ENCODE measurements at places on chromosomes 1 and 21.

GRCh38 chr1:228918335-228918734, 183.1 kb downstream of the RHOU start:
- DNase-seq: no peak

DNA sequence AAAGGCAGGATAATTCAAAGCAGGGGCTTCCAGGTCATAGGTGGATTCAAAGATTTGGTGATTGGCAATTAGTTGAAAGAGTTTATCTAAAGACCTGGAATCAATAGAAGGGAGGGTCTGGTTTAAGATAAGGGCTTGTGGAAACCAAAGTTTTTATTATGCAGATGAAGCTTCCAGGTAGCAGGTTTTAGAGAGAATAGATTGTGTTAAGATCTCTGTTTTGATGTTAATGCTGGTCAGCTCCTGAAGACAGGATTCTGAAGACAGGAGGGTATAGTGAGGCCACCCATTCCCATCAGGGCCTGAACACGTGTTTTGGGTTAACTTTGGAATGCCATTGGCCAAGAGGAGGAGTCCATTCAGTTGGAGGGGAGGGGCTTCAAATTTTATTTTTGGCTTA, 6.1 kb upstream of the PTBP2 start:
- DNase-seq: no peak

- no peak for DNase-seq
These were observed 52.0 kb upstream of the SMYD2 start for GRCh38 chr1:214228976-214229375.

DNA sequence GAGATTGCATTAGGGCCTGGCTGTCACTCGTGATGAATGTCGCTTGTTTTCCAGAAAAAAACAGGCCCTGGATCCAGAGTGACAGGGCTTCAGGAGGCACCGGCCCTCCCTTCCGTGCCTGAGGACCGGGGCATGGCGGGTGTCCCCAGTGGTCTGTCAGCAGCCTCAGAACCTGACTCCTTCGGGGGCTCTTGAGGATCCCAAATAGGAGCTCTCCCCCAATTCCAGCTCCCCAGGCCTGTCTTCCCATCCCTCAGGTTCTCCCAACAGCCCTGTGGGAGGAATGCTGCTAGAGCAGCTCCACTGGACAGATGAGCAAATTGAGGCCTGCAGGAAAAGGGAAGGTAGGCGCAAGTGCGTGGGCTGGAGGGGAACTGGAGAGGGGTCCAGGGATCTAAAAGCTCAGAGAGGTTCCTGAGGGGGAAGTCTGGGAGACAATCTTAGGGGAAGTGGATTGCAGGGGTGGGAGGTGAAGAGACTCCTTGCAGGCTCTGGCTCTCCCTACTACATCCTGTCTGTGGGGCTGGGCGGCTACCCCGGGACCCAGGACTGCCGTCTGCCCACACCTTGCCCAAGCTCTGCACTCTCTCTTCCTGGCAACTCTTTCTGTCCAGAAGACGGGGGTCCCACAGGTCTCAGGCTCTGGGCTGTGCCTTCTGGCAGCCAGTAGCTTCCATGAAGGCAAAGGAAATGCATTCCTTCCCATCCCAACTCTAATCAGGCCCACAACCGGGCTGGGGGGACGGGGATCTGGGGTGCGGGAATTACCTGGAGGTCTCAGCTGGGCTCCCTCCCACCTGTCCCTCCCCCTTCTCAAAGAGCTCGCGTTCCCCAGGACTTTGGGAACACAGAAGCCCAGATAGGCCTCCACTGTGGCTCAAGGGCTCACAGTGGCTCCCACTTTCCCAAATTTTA, 105.7 kb upstream of the CASZ1 start:
- DNase-seq: no peak

DNA sequence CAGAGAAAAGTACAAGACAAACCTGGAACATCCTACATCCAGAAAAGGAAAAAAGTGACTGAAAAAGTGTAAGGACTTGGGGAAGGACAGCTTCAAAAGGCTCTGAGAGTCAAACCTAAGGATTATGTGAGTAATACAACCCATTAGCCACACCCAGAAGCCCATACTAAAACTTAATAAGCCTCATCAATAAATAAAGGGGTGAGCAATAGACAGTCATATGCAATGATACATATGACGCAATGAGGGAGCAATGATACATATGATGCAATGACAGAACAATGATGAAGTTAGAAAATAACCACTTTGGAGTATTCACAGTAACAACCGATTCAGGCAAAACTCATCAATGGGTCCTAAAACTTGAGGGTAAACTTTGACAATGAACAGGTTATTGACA, 50.1 kb downstream of the BRWD1 start:
- DNase-seq: no peak

DNA sequence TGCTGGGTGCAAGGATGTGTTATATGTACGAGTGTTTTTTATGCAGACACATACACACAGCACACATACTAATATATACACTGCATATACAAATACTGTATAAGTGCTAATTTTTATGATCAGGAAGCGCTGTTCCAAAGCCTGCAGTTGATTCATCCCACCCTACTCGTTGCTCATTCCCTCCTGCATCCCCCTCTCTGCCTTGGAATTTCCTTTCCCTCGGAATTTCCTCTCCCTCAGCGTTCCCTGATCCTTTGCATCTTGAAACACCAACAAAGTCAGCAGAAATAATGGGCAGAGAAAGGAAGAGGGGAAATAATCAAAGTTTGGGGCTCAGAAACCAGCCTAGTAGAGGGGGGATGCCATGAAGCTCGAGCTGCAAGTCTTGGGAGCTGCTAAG, 98.9 kb downstream of the CSMD2 start:
- DNase-seq: no peak

DNA sequence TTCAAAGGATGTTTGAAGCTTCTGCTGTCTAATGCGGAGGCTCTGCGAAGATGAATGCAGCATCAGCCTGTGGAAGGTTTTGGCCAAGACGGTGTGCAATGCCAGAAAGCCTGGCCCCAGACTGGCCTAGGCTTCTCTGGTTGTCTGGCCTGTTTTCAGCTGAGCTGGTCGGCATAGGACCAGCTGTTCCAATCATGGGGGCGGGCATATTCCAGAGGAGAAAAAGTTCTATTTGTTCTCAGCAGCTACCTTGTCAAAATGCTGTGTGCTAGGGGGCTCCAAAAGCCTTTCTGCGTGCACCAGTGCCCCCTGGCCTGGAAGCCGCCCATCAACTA, 57.6 kb downstream of the TGFB2 start:
- no peak for DNase-seq

- DNase-seq: no peak
These were observed 28.1 kb upstream of the SGIP1 start for GRCh38 chr1:66505671-66506392.

- no peak for DNase-seq
These were observed 7.3 kb downstream of the PFKL start for GRCh38 chr21:44306936-44307704.

DNA sequence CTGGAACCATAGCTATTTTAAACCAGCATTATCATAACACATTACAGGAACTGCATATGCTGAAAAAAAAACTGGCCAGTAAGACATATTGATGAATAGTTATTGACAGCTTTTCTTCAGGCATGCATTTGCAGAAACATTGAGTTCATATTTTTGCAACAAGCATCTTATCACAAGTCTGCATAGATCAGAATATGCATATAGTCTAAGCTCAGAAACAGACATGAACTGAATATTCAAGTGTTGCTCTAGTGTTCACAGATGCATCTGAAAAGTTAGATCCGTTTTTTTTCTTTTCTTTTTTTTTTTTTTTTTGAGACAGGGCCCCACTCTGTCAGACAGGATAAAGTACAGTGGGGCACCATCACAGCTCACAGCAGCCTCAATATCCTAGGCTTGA, 22.8 kb downstream of the PRMT6 start:
- no peak for DNase-seq

- DNase-seq: peak; percentile 86
These were observed at the start of gene KLHL17 for GRCh38 chr1:960363-961131. KLHL17 (plus strand) TSS chr1:960584; CDS start chr1:960694, 110 bp downstream.

DNA sequence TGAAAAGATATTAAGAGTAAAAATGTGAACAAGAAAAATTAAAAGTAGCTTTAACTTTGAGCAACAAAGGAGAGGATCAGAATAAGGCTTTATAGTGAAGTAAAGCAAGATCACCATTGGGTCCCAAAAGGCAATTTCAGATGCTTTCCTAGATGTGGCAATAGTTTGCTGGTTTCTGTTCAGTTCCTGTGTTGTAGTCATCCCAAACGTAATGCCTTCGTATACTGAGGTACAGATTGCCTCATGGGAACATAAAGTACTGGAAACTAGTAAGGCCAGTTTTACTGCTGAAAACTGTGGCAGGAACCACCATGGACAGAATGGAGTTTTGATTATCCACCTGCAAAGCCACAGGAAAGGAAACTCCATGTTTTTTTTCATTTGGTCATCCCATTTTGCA, 283.5 kb upstream of the SGIP1 start:
- peak; percentile 12 for DNase-seq

DNA sequence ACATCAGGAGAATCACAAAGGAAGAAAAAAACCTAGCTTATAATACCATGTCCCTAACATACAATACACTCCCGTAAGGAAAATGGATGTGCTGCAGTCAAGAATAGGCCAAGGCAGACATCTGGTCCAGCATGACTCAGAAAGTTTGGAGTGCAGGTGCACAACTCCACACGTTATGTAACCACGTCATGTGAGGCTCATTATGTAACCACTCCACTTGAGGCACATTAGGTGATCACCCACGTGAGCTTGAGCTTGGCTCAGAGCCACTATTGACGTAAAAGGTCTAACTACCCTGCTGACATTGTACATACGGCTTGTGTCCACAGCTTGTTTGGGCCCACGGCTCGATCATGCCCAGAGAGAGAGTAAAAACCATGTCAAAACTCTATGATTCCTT, 99.8 kb upstream of the C1orf21 start:
- peak; percentile 16 for DNase-seq

GRCh38 chr1:152367436-152367835, 7.6 kb upstream of the FLG2 start:
- no peak for DNase-seq

GRCh38 chr1:167152192-167152876, 58.5 kb downstream of the STYXL2 start:
- DNase-seq: no peak

DNA sequence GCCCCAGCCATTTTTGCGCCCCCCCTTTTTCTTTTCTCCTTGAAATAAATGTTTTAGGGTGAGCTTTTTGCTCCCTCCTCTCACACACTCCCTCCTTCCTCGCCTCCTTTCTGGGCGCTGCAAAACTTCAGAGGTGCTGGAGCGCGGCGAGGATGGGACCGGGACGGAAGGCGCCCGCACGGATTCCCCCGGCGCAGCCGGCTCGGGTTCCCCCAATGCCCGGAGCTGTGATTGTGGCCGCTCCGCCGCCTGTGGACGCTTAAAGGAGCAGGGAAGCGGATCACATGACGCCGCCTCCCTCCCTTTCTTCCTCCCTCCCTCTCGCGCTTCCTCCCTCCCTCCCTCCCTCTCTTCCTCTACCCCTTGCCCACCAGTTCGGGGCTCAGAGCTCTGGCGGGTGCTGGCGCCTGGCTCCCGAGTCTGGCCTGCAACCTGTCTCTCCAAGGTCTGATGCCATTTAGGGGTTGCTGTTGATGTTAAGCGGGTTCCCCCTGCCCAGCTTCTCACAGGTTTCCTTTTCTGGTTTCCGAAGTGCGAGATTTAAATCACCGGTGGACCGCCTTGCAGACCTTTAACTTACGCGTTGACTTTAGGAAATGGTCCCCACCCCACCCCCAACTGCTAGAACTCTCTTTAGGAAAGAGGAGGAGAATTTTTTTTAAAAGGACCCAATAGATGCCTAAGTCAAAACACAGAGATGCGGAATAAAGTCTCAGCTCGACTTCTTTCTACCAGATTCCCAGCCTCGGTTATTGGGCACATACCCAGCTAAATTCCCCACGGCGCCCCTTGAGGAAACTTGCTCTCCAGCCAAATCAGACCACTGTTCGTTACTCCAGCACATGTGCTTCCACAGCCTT, at the start of gene WLS:
Gene WLS, minus strand, starts transcription at position 235 of the 860 bp plus-strand sequence. Its CDS starts 224 bp downstream, at position 11.
- peak; percentile 18 for DNase-seq

- peak; percentile 41 for DNase-seq
These were observed 44.8 kb upstream of the TADA1 start for GRCh38 chr1:166920561-166921475.

- DNase-seq: no peak
These were observed 6.1 kb downstream of the DMBX1 start for GRCh38 chr1:46495778-46496177.

- DNase-seq: peak; percentile 30
These were observed 8.1 kb upstream of the CGN start for GRCh38 chr1:151502859-151503780.

- DNase-seq: no peak
These were observed 110.3 kb downstream of the ZNF648 start for GRCh38 chr1:181951213-181951612.

- no peak for DNase-seq
These were observed 366.9 kb downstream of the S1PR1 start for GRCh38 chr1:101603726-101604125.

- no peak for DNase-seq
These were observed 9.7 kb upstream of the PKNOX1 start for GRCh38 chr21:42964546-42965210.

DNA sequence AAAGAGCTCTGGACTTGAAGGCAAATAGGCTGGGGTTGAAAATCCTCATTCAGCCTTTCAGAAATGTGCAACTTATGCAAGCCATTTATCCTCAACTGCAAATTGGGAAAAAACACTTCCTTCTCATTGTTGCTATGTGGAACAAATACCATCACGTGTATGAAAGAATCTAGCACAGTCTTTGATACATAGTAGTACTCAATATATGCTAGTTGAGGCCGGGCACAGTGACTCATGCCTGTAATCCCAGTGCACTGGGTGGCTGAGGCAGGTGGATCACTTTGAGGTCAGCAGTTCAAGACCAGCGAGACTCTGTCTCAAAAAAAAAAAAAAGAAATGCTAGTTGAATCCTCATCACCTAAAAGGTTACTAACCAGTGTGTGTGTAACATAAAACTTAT, 8.2 kb downstream of the PI4KB start:
- DNase-seq: no peak
